ENCODE measurements at places on chromosomes 5 and 9.

GRCh38 chr9:112002131-112002846 lies 105.7 kb downstream of the UGCG start:
- DNase-seq = no peak

DNA sequence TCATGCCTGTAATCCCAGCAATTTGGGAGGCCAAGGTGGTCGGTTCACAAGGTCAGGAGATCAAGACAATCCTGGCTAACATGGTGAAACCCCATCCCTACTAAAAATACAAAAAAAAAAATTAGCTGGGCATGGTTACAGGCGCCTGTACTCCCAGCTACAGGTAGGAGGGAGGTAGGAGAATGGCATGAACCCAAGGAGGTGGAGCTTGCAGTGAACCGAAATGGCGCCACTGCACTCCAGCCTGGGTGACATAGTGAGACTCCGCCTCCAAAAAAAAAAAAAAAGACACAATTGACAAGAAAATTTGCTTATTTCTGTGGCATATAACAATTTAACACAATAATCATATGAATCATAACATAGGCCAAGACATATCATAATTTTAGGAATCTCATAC lies 35.3 kb upstream of the ZNF131 start:
- DNase-seq = no peak

- DNase-seq = peak; percentile 58
Measured at GRCh38 chr5:174317256-174317894, 271.9 kb downstream of the NSG2 start.

DNA sequence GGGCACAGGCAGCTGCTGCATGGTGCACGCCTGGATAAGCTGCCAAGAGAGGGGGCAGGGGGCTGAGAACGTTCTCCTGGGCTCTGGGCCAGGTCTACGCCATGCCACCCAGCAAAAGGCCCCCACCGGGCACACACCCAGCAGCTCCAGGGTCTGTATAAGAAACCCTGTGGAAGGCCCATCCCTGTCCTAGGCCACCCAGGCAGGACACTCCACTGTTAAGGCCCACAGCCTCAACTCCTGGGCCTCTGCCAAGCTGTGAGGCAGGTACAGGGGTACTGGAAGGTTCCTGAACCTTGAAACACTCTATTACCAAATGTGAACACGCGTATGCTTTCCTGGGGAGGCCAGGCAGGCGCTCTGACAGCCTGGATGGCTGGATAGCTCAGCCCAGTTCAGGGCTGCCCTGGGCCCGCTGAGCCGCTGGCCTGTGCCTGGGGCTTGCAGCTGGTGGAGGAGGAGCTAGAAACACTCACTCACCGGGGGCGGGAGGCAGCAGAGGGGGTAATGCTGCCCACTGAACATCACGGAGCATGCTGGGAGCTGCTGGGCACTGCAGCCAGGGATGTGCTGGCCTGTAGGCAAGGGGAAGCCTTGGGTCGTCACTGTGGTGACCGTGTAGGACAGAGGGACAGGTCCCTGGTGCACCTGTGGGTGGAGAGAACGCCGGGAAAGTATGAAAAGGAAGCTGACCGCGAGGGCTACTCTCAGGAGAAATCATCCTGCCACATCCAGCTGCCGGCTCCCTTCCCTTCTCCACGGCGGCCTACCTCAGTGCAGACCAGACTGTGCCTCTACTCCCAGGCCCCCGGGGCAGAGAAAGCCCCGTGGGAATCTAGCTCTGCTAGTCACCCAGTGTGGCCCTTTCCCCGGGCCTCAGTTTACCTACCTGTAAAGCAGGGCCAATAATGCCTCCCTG lies 6.0 kb downstream of the RNF44 start:
- DNase-seq = peak; percentile 40

DNA sequence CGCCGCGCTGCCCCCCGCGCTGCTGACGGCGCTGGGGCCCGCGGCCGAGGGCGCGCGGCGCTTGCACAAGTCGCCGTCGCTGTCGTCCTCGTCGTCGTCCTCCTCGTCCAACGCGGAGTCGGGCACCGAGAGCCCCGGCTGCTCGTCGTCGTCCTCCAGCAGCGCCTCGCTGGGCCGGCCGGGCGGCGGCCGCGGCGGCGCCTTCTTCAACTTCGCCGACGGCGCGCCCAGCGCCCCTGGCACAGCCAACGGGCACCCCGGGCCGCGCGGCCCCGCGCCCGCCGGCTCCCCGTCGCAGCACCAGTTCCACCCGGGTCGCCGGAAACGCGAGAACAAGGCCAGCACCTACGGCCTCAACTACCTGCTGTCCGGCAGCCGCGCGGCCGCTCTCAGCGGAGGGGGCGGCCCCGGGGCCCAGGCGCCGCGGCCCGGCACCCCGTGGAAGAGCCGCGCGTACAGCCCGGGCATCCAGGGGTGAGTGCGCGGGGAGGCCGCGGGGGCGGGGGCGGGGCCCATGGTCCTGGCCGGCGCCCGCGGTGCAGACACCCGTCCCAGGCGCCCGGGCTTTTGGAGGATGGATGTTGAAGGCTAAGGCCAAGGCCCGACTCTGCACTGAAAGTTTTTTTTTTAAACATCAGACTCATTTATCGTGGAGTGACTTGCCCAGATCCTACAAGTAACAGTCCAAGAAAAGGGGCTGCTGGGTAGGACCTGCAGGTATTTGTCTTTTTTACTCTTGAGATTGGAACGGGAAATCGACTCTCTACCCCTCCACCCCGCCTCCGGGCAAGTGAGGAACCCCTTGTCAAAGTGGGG lies 1.2 kb downstream of the TENT4A start:
- DNase-seq = no peak

DNA sequence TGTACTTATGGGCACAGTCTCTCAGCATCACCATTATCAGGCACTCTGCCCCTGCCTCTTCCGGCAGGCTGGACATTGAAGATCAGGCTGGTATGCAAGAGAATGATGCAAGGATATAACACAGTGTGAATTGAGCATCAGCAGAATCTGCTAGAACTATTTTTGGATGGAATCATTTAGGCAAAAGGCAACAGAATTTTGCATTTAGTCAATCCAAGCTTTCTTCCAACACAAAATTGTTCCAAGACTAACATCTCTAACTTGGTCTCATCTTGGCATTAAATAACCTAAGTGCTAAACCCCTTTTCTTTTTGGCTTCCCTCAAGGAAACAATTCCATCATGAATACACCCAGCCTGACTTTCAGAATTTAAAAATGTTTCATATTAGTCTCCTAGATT lies 339.9 kb downstream of the PRELID2 start:
- peak; percentile 29 for DNase-seq

GRCh38 chr5:51383131-51384121 lies at the start of gene ISL1:
ISL1 (plus strand) TSS chr5:51383448; CDS start chr5:51383672, 224 bp downstream.
- peak; percentile 80 for DNase-seq

All from iris pigment epithelial cell (primary cell).